ENCODE measurements at places on chromosomes 13 and 19. TPM values are rescaled to one million over a fixed set of nuclear protein-coding genes. Genes with fewer than 3 reads are reported as not detected.

GRCh38 chr13:59391696-59392095, 772.0 kb downstream of the DIAPH3 start:
- H3K4me1 ChIP-seq, result no peaks in the 10 kb centered on the region
- no peak overlapping the region for H3K4me3 ChIP-seq
- peak; percentile 90 for DNase-seq

GRCh38 chr13:106433066-106433465, 102.4 kb downstream of the EFNB2 start:
- DNase-seq, result no peak
- H3K4me1 ChIP-seq, result no peaks in the 10 kb centered on the region
- no peak overlapping the region for H3K4me3 ChIP-seq
- H3K27me3 ChIP-seq, result no peaks in the 10 kb centered on the region
- no peaks in the 10 kb centered on the region for H3K36me3 ChIP-seq

GRCh38 chr19:1429750-1430149, 8.4 kb upstream of the RPS15 start:
- H3K36me3 ChIP-seq, result peaks cover 15% of the 10 kb centered on the region
- H3K27me3 ChIP-seq, result no peaks in the 10 kb centered on the region

DNA sequence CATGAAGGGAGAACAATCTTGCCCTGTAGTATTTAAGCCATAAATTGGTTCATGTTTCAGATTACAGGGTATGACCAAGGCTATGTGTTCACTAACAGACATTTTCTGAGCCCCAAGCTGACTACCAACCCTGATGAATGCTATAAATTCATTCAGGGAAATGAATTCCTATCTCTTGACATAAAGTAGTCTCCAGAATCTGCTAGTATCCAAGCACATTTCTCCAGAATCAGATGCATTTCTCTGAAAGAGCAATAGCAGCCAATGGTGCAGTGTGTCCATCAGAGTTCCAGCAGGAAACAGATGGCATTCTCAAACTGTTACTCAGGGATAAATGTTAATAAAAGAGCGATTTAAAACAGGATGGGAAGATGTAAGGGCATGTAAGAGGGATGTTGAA, 226.4 kb downstream of the COG6 start:
- H3K4me1 ChIP-seq, result no peaks in the 10 kb centered on the region
- no peak overlapping the region for H3K4me3 ChIP-seq
- H3K36me3 ChIP-seq, result no peaks in the 10 kb centered on the region

DNA sequence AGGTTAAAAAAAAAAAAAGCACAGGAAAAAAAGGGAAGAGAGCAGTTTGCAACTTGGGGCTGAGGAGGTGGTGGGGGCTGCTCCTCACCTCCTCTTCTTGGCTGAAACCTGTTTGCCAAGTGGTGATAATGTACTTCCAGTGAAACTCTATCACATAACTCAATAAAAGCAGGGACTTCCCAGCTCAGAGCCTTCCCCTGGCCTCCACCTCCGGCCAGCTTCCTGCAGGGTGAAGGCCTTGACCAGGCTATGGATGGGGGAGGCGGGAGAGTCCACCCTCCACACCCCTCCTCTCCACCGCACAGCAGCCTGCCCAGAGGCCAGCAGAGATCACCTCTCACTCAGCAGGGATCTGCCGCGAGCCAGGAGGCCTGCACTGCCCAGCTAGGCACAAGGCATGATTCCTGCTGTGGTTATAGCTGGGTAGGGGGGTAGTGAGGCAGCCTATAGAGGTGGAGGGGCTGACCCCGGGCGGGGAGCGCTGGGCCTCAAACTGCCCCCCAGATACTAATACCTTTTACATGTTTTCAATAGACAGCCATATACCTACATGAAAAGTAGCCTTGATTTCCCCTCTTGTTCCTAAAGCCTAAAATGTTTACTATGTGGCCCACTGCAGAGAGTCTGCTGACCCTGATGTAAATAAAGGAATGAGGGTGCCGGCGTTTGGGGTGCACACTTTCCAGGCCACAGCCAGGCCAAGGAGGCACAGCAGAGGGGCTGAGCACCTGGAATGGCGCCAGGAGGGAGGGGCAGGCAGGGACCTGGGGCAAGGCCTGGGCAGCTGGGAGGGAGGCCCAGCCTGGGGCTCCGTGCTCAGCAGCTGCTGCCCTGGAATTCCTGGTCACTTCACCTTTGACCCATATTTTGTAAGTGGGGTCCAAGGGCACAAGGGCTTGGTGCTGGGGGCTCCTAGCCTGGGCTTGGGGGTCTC, 10.3 kb downstream of the ZNF787 start:
- DNase-seq, result peak; percentile 62
- no peak overlapping the region for H3K4me3 ChIP-seq
- no peaks in the 10 kb centered on the region for H3K4me1 ChIP-seq
- peaks cover 2% of the 10 kb centered on the region for H3K36me3 ChIP-seq
- peak overlapping the region; percentile 60 for H3K27ac ChIP-seq

DNA sequence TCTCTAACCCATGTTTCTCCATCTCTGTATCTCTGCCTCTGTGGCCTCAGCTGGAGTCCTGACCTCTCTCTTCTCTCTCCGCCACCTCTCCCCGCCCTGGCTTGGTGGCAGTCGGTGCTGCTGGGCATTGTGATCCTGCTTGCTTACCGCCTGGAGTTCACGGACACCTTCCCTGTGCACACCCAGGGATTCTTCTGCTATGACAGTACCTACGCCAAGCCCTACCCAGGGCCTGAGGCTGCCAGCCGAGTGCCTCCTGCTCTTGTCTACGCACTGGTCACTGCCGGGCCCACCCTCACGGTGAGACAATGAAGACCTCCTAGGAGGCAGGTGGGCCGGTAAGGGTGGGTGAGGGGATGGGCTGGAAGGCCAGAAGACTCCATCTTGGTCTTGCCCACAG, 4.2 kb downstream of the PLPPR2 start:
- peaks cover 8% of the 10 kb centered on the region for H3K4me1 ChIP-seq
- H3K27me3 ChIP-seq, result peaks cover 2% of the 10 kb centered on the region
- no peak for DNase-seq
- H3K36me3 ChIP-seq, result no peaks in the 10 kb centered on the region
- H3K27ac ChIP-seq, result no peak overlapping the region

DNA sequence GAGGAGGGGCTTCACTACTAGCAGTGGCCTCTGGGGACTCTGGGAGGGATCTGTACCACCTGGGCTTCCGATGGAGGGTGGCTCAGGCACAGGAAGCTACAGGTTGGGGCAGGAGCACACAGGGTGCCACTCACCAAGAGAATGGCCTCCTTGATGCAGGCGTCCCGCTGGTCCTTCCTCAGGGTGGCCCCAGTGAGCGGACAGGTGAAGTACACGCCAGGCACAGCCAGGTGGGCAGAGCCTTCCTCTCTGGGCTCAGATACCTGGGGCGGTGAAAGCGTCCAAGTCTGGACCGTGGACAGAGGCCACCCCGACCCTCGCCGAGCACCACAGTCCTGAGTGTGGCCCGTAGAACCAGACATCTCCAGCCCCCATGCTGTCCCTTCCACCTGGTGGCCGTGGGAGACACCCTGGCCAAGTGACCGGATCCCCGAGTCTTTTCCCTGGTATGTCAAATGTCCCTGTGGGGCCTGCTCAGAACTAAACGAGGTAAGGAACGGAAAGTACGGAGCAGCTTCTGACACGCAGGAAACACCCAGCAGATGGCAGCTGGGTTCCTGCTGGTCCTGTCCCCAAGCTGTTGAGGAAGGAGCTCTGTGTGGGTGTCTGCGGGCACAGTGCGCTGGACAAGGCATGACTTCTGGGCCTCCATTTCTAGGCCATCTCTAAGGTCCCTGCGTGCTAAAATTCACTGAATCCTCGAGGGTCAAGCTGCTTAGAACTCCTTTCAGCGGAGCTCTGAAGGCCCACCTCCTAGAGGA, 5.2 kb downstream of the UBXN6 start:
- H3K4me1 ChIP-seq, result no peaks in the 10 kb centered on the region
- no peak overlapping the region for H3K4me3 ChIP-seq
- peaks cover 34% of the 10 kb centered on the region for H3K36me3 ChIP-seq
- no peaks in the 10 kb centered on the region for H3K27me3 ChIP-seq

DNA sequence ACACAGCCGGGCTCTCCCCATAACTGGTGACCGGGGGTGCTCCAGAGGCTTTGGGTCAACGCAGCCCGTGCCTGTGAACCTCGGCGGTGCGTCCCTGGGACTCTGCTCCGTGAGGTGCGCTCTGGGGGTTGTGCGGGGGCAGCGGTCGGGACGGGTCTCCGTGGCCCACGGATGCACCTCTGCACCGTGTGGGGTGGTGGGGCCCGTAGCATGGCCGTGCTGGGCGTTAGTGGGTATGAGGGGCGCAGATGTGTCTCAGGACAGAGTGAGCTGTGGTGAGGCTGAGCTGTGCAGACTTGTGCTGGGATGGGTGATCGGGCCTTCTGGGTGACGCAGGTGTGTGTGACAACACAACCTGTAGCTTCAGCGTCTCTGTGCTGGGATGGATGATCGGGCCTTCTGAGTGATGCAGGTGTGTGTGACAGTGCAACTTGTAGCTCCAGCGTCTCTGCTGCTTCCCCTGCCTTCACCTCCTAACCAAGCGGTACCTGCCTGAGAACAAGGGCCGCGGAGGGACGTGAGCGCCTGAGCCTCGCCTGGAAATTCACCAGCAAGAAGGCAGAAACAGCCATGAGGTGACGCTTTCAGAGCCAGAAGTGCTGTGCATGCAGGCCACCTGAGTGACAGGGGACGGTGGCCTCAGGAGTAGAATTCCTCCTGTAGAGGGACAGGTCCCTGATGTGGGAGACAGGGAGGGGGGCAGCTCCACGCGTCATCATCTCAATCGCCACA, 599 bp downstream of the ZNF331 start:
- H3K4me3 ChIP-seq, result peak overlapping the region; percentile 94
- H3K4me1 ChIP-seq, result no peaks in the 10 kb centered on the region
- H3K27ac ChIP-seq, result peak overlapping the region; percentile 86
- DNase-seq, result no peak
- no peaks in the 10 kb centered on the region for H3K27me3 ChIP-seq
- no peaks in the 10 kb centered on the region for H3K36me3 ChIP-seq

DNA sequence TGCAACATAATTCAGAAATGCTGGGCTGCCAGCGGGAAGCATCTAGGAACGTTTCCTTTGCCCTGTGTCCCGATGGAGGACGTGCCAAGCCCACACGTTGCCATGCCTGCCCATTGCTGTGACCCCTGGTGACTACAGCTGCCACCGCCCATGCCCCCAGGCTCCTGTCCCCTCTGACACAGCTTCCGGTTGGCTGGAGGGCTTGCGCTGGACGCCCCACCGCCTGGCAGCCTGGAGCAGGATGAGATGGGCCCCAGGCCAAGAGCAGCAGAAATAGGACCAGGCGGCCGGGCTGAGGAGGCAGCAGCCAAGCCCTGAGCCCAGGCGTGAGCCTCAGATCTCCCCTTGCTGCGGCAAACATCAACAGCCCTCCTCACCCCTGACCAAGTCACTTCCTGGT, 125.9 kb downstream of the COL4A2 start:
- H3K4me1 ChIP-seq, result no peaks in the 10 kb centered on the region
- no peak overlapping the region for H3K4me3 ChIP-seq
- H3K27me3 ChIP-seq, result no peaks in the 10 kb centered on the region
- peak; percentile 89 for DNase-seq

DNA sequence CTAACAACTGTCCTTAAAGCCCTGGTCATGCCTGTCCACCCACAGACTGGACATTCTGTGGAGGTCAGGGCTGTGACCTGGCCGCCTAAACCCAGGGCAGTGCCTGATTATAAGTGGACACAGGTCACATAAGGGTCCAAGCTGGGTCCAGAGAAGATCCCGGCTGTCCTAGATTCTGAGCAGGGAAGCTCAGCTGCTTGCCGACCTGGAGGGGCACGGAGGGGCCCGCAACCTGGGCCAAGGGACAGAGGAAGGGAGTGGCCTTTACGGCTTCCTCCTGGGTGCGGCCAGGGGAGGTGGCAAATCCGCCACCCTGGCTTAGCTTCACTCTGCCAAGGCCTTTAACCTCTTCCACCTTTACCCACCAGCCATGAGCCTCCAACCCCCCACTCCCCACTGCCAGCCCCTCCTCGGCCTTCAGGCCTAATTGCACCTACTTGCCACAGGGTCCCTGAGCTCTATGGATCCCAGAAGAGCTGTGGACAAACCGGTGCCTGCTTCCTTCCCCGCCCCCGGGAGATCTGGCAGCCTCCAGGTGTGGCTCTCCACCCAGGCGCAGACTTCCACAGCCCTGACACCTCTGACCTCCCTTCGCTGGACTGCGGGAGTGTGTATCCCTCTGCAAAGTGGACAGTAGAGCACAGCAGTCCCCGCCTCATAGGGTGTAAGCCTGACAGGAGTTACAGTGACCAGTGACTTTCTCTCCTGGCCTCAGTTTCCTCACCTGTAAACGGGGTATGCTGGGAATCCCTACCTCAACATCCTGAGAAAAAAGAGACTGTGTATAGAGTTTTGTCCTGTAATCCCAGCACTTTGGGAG, 1.7 kb downstream of the CD320 start:
- no peak overlapping the region for H3K4me3 ChIP-seq
- DNase-seq, result no peak
- no peaks in the 10 kb centered on the region for H3K27me3 ChIP-seq
- no peak overlapping the region for H3K27ac ChIP-seq

DNA sequence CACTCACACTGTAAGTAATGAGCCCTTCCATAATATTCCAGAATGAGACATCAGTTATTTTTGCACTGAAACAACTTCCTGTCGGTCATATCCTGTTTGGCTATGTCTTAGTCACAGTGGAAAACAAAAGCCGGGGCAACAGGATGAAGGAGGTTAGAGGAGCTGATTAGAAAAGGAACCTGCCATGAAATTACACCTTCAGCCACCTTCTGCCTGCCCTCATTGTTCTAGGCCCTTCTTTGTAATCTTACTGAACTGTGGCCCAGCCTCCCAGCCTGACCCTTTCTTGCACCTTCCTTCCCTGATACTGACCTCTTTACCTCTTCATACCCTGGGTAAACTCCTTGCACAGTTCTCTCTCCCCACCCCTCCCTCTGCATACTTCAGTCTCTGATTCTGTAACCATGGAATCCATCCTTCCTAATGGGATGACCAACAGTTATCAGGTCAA, 67.3 kb downstream of the DOCK9 start:
- no peaks in the 10 kb centered on the region for H3K36me3 ChIP-seq
- H3K4me1 ChIP-seq, result peaks cover 6% of the 10 kb centered on the region
- no peaks in the 10 kb centered on the region for H3K27me3 ChIP-seq
- DNase-seq, result no peak

DNA sequence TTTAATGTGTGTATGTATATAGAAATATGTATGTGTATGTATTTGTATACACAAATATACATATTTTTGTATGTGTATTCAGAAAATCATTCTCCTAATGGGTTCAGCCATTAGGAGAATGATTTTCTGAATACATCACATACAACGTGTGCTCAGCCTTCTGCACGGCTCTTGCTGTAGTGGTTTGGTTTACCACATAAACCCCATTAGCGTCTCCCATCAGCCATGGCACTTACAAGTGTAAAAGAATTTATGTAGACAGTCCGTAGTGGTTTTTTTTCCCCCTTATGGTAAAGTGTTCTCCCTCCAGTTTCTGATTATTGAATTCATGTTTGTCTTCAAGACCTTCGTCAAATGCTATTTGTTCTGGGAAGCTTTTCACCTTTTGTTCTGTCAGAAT, 38.2 kb downstream of the ATP8A2 start:
- DNase-seq, result no peak

Gene PSG1
- not detected for total RNA-seq

Gene C13orf46
- total RNA-seq, result 1.1 TPM

Gene ZNF177
- 1.8 TPM for total RNA-seq

Gene ABHD17A
- 63.8 TPM for total RNA-seq

Gene RNF17
- total RNA-seq, result not detected

Gene FAM124A
- 3.5 TPM for total RNA-seq

Gene ATP4A
- total RNA-seq, result not detected

Gene FFAR2
- 0.22 TPM for total RNA-seq

Data from kidney (tissue), 22 donors.